ENCODE measurements at places on chromosomes 7 and 10. TPM values are rescaled to one million over a fixed set of nuclear protein-coding genes. Genes with fewer than 3 reads are reported as not detected.

- H3K36me3 ChIP-seq: no peaks in the 10 kb centered on the region
- H3K27me3 ChIP-seq: no peaks in the 10 kb centered on the region
- H3K4me1 ChIP-seq: no peaks in the 10 kb centered on the region
Observed at GRCh38 chr7:82146491-82146890, 297.1 kb downstream of the CACNA2D1 start.

DNA sequence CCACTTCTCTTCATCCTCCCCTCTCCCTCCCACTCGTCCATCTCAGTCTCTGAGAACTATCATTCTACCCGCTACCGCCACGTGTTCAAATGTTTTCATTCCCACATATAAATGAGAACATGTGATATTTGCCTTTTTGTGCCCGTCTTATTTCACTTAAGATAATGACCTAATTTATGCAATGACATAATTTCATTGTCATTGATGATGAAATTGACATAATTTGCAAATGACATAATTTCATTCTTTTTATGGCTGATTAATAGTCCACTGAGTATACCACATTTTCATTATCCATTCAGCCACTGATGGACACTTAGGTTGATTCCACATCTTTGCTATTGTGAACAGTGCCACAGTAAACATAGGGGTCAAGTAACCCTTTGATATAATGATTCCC, 292.3 kb downstream of the GRID1 start:
- H3K4me1 ChIP-seq: no peaks in the 10 kb centered on the region
- no peak overlapping the region for H3K4me3 ChIP-seq
- no peaks in the 10 kb centered on the region for H3K27me3 ChIP-seq
- no peak for DNase-seq
- H3K36me3 ChIP-seq: no peaks in the 10 kb centered on the region

- DNase-seq: peak; percentile 83
- H3K27ac ChIP-seq: peak overlapping the region; percentile 93
- peak overlapping the region; percentile 87 for H3K4me3 ChIP-seq
- no peaks in the 10 kb centered on the region for H3K27me3 ChIP-seq
Observed at GRCh38 chr10:99431190-99431760, 851 bp upstream of the GOT1 start.

The NXPH1 gene
- total RNA-seq: 0.30 TPM

- peaks cover 7% of the 10 kb centered on the region for H3K4me1 ChIP-seq
- peak overlapping the region; percentile 96 for H3K27ac ChIP-seq
- no peaks in the 10 kb centered on the region for H3K27me3 ChIP-seq
- peak; percentile 73 for DNase-seq
- peak overlapping the region; percentile 46 for H3K4me3 ChIP-seq
Observed at GRCh38 chr7:131109759-131110296, 217.8 kb upstream of the MKLN1 start.

Data from colonic mucosa (tissue), 4 donors.